Thyroid gland (tissue), 4 donors: ENCODE measurements at places on chromosomes 4 and X. TPM values are rescaled to one million over a fixed set of nuclear protein-coding genes. Genes with fewer than 3 reads are reported as not detected.

The MAGED4 gene
- total RNA-seq, result 3.2 TPM

The RRAGB gene
- total RNA-seq, result 38.5 TPM

The PHEX gene
- total RNA-seq, result 12.4 TPM

The CTAG2 gene
- not detected for total RNA-seq

DNA sequence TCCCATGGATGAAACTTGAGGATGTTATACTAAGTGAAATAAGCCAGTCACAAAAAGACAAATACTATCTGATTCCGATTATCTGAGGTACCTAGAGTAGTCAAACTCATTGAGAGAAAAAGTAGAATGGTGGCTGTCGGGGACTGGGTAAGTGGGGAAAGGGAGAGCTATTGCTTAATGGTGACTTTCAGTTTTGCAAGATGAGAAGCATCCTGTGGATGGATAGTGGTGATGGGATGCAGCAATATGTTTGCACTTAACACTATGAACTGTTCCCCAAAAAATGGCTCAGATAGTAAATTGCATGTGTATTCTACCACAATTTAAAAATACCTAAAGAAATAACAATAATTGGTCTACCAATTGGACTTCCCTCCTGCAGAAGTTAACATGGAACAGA lies 181.5 kb downstream of the SHROOM3 start:
- no peak for DNase-seq

- no peak for DNase-seq
Measured at GRCh38 chr4:184294606-184295133, 77.0 kb upstream of the ENPP6 start.

GRCh38 chr4:78039678-78040077 lies 17.4 kb upstream of the FRAS1 start:
- no peak for DNase-seq

GRCh38 chr4:15963001-15963451 lies at the start of gene FGFBP2:
FGFBP2 (minus strand) TSS chr4:15963175; CDS start chr4:15963129, 46 bp downstream.
- DNase-seq, result peak; percentile 62

DNA sequence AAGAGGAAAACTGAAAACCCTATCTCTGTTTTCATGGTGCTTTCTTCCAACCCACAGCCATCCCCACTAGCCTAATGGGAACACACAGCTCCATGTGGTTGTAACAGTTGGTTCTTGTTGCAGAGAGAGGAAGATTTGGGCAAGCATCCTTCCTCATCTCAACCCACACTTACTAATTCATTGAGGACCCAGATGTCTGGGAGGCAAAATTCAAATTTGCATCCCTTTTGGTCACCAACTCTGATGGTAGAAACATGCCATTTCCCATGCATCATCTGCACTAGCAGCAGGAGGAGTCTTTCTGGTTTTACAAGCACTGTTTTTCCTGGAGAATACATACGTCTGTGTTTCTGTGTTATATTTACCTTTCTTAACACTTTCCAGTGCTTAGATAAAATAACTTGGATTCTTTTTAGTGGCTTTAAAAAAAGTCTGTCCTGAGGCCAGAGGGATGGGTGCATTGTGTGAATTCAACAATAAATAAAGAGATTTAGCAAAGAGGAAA lies 301.0 kb downstream of the KCTD8 start:
- DNase-seq, result no peak

DNA sequence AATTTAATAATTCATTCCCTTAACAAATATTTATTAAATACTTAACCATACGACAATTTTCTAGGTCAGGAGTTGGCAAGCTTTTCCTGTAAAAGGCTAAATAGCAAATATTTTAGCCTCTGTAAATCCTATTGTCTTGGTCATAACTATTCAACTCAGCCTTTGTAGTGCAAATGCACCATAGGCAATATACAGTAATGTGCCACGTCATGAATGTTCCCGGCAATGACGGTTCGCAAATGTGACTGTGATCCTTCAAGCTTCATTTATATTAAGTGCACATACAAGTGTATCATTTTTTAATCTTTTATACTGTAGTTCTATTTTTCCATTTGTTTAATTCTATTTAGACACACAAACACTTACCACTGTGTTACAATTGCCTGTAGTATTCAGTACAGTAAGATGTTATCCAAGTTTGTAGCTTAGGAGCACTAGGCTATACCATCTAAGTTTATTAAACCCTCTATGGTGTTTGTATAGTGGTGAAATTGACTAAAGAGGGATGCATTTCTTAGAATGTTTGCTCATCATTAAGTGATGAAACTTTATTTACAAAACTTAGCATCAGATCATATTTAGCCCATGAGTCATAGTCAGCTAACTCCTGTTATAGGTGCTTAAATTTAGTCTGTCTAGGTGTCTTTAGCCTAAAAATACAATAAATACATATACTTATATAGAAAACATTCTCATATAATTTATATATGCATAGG lies 553.6 kb downstream of the STPG2 start:
- DNase-seq, result no peak

DNA sequence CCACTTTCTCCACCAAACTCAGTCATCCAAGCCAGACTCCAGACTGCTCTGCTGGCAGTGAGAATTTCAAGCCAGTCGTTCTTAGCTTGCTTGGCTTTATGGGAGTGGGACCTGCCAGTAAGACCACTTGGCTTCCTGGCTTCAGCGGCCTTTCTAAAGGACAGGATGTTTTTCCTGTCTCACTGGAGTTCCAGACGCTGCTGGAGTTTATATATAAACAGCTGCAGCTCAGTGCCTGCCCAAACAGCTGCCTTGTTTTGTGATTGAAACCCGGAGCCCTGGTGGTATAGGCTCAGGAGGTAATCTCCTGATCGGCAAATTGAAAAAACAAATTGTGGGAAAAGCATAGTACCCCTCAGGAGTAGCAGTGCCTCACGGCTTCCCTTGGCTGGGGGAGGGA lies 1165.8 kb upstream of the ADGRL3 start:
- no peak for DNase-seq

GRCh38 chr4:2320746-2321145 lies 58.8 kb upstream of the MXD4 start:
- DNase-seq, result no peak

GRCh38 chr4:27251771-27252170 lies 391.1 kb downstream of the STIM2 start:
- no peak for DNase-seq

- no peak for DNase-seq
Measured at GRCh38 chrX:40205471-40205870, 107.7 kb upstream of the BCOR start.

GRCh38 chr4:112938461-112939058 lies 110.9 kb upstream of the ANK2 start:
- DNase-seq, result no peak

- no peak for DNase-seq
Measured at GRCh38 chr4:156915221-156915620, 56.4 kb downstream of the PDGFC start.

GRCh38 chr4:47567511-47567910 lies 82.4 kb downstream of the ATP10D start:
- DNase-seq, result no peak

DNA sequence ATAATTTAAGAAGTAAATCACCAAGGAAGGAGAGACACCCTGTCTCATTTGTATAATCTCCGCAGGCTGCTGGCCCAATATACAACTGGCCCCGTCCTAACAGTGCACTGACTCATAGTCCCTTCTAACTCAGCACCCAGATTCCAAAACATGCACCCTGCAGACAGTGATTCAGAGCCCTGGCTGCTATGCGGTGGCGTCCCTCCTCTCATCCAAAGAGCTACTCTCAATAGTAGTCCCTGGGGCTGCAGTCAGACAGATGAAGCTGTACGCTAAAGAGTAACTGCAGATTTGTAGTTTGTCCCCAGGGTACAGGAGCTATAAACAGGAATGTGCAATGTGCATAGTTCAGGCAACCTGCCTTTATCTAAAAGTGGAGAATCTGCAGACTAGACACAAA lies 23.0 kb downstream of the GABRA3 start:
- DNase-seq, result no peak

DNA sequence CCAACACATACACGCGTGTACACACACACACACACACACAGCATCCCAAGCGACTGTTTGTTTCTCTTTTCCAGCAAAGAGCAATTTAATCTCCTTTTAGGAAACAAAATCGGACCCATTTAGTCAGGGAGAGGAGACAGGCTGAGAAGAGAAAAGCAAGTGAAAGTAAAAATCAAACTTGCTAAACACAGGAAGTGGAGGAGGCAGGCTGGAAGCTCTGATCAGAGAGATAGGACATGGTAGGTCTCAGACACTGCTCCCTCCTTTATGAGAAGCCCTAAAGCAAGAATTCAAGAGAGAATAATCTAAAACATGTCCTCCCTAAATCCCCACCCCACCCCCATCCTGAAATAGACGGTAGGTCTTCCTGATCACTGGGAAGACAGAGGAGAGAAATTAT lies 62.3 kb downstream of the GPC3 start:
- no peak for DNase-seq

GRCh38 chr4:36523182-36523581 lies 241.8 kb downstream of the DTHD1 start:
- DNase-seq, result no peak

DNA sequence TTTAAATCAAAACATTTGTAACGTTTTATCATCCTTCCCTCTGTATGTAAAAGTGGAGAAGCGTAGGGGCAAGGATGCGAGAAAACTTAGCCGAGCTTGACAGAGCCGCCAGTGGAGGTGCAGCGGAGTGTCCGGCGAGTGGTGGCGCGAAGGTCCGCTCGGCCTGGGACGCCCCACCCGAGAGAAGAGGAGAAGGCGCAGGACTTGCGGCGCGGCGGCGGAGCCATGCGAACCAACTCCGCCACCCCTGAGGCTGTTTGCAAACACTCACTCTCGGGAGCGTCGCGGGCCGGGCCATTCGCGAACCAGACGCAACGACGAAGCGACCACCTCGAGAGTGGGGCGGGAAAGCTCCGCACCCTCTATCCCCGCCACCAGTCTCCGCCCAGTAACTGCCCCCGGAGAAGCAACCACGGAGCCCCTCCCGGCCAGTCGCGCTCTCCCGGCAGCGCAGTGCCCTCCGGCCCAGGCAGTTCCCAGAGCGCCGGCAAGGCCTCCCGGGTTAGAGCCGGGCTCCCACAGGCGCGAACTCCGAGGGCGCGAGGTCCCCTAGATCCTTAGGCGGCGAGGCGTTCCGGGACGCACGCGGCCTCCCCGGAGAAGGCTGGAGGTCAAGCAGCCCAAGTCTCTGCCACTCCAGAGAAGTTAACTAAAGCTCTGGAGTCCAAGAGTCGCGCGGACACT lies 2.3 kb upstream of the MAB21L2 start:
- no peak for DNase-seq

GRCh38 chr4:100106982-100107381 lies 83.3 kb downstream of the DDIT4L start:
- DNase-seq, result peak; percentile 38

GRCh38 chr4:2714061-2714770 lies 41.9 kb downstream of the TNIP2 start:
- DNase-seq, result peak; percentile 83
